ENCODE measurements at places on chromosomes 2 and 18.

DNA sequence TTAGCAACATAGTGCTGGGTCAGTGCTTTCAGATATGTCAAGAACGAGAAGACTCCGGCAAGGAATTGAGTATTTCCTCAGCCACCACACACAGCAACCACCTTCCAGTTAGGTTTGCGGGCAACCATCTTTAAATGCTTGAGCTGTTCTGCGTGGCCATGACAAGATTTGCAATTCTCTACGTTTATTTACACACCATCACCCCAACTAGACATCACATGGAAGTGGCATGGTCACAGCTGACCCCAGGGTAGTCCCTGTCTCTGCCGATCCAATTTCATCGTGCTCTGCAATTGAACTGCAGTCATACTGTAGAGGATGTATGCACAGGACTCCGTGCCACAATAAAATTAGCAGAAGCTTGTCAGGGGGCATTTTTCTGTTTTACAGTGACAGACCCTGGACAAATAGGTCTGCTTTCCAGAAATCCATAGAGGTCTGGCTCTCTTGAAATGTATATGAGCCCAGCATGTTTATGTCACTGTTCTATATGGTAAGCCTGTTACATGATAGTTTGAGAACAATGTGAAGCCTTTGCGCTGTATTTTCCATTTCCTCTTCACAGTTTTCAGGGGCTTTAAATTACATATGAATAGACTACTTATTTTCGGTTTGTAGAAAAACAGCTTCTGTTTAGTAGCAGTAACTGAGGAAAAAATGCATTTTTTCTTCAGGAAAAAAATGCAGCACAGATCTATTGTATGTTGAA is 605.2 kb downstream of the NR4A2 start:
- DNase-seq, result no peak

DNA sequence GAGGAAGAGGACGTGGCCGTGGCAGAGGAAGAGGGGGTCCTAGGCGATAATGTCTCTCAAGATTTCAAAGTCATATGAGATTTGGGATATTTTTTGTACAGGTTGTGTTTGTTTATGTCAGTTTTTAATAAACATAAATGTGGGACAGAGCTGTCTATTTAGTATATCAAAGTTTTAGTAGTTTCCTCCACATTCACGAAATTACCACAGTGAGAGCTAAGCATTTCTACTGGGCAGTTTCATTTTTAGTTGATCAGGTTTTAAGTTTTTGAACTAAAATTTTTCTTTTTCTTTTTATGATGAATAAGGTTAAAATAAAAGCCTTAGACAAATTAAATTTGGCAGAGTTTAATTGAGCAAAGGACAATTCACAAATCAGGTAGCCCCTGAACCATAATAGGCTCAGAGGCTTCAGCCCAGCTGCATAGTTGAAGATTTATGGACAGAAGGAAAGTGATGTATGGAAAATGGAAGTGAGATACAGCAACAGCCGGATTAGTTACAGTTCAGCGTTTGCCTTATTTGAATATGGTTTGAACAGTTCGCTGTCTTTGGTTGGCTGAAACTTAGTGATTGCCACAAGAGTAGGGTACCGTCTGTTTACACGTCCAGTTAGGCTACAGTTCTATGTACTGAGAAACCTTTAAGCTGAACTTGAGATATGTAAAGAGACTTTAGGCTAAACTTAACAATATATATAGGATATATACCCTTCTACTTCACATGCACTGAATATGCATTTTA is 17.1 kb downstream of the SNRPD1 start:
- DNase-seq, result no peak

DNA sequence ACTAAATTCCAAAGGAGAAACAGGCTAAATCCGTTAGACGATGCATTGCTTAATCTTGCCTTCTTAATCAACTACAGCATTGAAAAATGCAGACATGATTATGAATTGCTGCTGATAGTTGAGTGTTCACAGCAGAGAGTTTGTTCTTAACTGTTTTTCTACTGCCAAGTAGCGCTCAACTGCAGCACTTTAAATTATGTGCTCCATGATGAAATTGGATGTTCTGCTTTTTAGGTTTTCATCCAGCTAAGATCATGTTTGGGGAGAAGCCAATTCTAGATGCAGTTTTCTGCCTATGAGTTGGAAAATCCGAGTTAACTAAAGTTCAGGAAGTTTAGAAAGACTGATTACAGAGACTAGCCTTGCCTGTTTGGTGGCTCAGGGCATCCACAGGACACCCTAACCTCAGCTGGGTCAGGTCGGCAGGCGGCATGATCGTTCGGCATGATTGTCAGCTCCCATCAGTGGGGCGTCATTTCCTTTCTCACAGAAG is 119.4 kb upstream of the PIEZO2 start:
- DNase-seq, result no peak

DNA sequence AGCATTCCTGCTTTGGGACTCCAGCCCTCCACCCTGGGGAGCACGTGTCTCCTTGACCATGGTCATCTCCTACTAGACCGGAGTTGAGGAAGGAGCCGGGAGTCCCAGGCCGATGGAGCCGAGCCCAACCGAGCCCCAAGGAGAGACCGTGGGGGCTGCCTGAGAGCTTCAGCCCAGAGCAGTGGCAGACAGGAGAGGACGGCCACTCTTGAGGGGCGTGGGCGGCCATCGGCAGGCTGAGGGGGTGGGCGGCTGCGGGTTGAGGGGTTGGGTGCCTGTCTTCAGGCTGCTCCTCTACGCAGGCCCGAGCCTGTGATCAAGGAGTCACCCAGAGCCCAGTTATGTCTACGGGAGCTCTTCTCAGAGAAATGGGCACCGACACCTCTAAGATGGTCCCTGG is 158.7 kb downstream of the PXDN start:
- DNase-seq, result no peak

GRCh38 chr2:231399853-231400680 is 4.6 kb downstream of the B3GNT7 start:
- DNase-seq, result no peak

- no peak for DNase-seq
These were observed 291.8 kb upstream of the HS6ST1 start for GRCh38 chr2:128610496-128610895.
